Brain pericyte (primary cell): ENCODE measurements at places on chromosomes 3 and 15.

GRCh38 chr3:156836701-156837100 lies 10.5 kb downstream of the LEKR1 start:
- no peak for DNase-seq

DNA sequence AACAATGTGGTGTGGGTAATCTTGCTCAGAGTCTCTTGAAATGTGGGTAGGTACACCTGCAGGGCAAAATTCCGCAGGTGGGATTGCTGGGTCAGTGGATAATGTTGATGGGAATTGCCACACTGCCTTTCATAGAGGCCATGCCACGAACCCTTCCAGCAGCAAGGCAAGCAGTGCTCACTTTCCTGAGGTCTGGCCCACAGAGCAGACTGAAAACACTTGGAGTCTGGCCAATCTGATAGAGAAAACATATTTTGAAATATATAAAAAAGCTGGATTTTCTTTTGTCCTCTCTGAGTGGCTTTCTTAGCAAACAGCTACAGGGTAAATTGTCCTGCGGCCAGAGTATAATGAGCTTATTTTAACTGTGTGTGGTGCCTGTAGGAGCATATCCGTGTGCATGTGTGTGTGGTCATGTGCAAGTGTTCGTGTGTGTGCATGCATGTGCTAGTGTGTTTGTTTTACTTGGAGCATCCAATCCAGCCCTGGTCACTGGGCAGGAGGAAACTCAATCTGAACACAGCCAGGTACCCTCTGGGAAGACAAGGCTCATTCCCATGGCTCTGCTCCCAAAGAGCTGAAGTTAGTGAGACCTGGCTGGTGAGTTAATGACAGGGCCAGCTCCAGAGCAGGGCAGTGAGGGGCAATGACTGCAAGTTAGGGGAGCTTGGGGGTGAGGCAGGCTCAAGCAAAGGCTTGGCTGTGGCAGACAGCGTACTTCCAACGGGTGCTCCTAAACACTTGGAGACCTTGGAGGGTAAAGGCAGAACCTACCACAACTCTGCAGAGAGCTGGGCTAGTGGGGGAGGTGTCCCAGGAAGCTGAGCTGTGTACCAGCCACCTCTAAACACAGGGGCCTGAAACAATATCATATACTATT lies 91.3 kb downstream of the PLXNA1 start:
- DNase-seq: no peak

DNA sequence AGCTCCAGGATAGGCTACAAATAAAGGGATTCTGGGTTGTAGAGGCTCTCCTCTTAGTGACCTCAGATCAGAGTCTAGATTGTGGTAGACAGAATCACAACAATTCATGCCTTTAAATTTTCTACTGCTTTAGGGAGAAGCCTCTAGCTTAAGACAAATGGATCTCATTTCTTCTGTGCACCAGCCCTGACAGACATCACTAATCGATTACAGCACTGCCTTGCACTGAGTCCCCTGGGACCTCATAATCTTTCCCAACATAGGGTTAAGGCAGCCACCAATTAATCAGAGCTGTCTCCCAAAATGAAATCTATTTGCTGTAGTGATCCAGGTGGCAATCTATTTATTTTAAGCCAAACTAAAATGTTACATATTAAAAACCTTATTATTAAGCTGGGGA lies 436.5 kb upstream of the WNT5A start:
- no peak for DNase-seq

- DNase-seq: no peak
These were observed 18.4 kb downstream of the TM4SF18 start for GRCh38 chr3:149314807-149315578.

- DNase-seq: no peak
These were observed 18.5 kb downstream of the ALDH1A3 start for GRCh38 chr15:100898152-100898490.

GRCh38 chr3:115085197-115085865 lies 61.8 kb downstream of the ZBTB20 start:
- DNase-seq: no peak

DNA sequence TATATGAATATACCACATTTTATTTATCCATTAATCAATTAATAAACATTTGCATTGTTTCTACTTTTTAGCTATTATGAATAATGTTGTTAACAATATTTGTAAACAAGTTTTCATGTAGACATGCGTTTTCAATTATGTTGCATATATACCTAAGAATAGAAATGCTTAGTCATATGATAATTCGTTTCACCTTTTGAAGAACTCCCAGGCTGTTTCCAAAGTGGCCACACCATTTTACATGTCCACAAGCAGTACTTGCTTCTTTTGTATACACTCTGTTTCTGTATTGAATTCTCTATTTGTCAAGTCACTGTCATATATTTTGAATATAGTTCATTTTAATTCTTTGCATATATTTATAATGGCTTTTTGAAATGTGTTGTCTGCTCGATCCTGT lies 206.9 kb upstream of the ZBTB20 start:
- no peak for DNase-seq

- no peak for DNase-seq
These were observed 293.5 kb upstream of the SUCLG2 start for GRCh38 chr3:67947808-67948508.

- no peak for DNase-seq
These were observed 67.2 kb upstream of the SIAH2 start for GRCh38 chr3:150830094-150830681.

DNA sequence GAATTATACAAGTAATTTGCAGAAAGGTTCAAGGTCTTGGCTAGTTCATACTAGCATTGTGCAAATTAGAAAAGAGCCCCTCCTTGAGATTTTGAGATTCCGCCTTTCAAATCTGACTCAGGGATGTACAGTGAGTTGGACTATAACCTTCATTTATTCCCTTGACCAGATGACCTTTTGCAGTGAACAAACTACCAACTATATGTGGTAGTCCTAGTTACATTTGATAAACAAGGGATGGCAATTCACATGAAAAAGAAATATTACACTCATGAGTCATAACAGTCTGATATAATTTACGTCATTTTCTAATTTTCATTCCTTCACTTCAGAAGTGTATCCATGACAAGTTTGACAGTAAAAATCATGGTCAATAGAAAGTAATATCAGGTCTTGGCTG lies 860.4 kb downstream of the ROBO1 start:
- no peak for DNase-seq

DNA sequence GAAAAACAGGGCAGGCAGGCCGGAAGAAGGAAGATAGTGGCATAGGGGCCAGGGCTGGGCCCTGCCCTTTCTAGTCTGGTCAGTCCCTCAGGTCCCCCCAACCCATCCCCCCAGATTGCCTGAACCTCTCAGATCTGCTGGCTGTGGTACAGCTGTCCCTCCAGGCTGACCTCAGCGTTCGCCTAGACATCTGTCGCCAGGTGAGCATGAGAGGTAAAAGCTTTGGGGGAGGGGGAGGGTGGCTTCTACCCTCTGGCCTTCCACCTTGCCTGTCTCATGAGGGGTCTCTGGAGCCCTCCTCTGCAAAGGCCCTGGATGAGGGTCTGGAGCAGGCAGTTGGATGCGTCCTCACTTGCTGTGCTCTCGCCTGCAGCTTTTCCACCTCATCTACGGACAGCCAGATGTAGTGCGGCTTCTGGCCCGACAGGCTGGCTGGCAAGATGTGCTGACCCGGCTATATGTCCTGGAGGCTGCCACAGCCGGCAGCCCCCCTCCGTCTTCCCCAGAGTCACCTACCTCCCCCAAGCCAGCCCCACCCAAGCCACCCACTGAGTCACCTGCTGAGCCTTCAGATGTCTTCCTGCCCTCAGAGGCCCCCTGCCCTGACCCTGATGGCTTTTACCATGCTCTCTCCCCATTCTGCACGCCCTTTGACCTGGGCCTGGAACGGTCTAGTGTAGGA lies 20.2 kb downstream of the NBEAL2 start:
- DNase-seq: no peak

DNA sequence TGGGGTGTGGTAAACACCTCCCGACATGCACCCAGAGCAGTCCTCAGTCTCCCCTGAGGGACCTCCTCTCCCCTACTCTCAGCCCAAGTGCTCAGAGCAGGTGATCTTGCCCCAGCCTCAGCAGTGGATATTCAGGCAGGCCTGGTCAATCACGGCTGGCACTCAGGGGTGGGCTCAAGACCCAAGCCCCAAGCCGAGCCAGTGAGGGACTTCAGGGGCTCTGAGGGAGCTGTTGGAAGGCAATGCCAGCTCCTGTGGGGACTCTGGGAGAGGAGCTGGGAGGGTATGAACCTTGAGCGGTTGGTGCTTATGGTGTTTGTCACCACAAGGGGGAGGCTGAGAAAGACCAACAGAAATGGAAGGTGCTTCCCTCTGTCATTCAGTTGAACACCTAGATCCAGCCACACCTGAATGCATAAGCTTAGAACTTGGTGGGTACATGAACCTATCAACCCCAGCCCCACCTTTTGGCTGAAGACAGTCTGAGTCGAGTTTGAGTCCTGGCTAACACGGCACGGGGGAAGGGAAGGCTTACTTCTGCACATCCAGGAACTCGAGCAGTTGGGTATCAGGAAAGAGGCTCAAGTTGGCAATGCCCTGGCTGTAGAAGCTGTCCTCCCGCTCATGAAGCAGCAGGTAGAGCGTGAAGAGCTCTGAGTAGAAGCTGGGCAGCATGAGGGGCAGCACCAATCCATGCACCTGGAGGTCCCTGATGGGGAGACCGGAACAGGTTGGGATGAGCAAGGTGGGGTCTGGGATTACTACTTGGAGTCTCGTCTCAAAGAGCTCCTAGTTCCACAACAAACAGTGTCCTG lies 19.2 kb downstream of the ALS2CL start:
- no peak for DNase-seq

- DNase-seq: no peak
These were observed 245.2 kb downstream of the EFHB start for GRCh38 chr3:19688767-19689166.

- no peak for DNase-seq
These were observed 77.8 kb upstream of the GSK3B start for GRCh38 chr3:120172070-120172469.

DNA sequence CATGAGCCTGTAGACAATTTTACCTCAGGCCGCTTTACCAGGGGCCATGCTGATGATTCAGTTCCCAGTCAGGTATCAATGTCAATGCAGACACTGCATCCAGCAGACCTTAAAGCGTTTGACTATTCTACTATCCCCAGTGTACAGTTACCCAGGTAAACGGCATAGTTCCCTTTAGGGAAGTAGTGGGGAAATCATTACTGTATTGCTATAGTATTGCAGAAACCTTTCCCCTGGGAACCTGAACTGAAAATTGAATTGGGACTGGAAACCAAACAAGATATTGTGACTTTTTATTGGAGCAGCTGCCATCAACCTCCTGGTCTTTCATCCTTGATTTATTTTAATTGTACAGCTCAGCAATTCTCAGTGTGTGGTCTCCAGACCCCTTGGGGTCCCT lies 6.6 kb upstream of the INAFM2 start:
- no peak for DNase-seq
